SK-MEL-5 (cell line): ENCODE measurements at places on chromosomes 1 and 21. TPM values are rescaled to one million over a fixed set of nuclear protein-coding genes. Genes with fewer than 3 reads are reported as not detected.

DPT gene
- total RNA-seq, result not detected in 2 replicates

NEK7 gene
- 49.2 and 51.1 TPM in 2 replicates for total RNA-seq

CD2 gene
- not detected in 2 replicates for total RNA-seq

DNA sequence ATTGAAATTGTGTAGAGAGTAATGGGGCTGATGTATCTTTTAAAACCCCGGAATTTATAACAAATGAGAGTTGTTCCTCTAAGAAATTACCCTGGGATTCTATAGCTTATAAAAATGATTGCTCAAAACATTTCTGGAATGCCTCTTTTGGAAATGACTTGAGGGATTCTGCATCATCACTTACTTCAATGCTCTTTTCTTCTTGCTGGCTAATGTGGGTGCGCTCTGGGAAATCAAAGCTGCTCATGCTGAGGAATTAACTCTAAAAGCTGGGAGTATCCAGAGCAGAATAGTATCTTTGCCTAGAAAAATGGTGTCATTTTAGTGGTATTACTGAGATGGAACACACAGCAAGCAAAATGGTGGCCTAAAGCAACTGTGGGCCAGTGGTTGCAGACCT is 23.0 kb upstream of the TBX15 start:
- no peak for DNase-seq

ALX3 gene
- total RNA-seq, result not detected in 2 replicates

- DNase-seq, result no peak
Observed at GRCh38 chr1:46218443-46218842, 15.3 kb downstream of the LURAP1 start.

DNA sequence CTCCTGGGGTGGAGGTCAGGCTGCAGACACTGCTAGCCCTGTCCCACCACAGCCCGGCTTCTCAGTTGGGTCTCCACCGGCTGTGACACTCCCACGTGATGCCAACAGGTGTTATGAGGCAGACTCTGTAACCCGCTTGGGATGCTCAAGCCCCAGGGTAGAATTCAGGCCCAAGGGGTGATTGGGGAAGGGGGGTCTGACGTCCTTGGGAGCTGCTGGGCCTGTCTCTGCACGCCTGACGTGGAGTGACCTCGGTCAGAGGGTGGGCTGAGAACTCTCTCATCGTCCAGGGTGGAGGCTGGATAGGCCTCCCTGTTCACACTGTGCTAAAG is 7.7 kb upstream of the HES5 start:
- DNase-seq, result no peak

ACTL8 gene
- 0.40 and 1.1 TPM in 2 replicates for total RNA-seq
